ENCODE measurements at places on chromosomes 6 and 20.

GRCh38 chr6:169623975-169624374, 77.9 kb downstream of the WDR27 start:
- DNase-seq: no peak

DNA sequence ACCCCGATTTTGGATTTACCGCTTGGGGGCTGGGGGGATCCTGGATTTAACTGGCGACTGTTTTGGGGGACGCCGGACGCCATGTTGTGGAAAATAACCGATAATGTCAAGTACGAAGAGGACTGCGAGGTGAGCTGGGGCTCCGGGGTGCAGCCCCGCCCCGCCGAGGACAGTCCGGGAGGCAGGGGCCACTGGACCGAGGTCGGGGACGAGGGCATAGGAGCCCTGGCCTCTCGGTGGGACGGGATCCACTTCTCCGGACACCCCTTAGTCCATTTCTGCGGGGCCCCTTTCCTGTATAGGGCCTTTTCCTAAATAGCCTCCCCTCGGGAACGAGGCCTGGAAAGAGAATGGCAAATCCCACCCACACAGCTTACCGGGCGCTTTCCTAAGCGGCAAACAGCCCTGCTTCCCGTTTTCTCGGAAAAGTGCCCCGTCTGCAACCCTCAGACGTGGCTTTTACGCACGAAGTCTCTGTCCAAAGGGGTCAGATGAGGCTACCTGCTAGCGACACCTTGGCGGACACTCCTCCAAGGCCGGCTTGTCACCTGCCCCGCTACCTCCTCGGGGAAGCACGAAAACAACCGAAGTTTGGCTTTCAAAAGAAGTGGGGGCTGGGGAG, 469 bp downstream of the TFAP2C start:
- DNase-seq: no peak

DNA sequence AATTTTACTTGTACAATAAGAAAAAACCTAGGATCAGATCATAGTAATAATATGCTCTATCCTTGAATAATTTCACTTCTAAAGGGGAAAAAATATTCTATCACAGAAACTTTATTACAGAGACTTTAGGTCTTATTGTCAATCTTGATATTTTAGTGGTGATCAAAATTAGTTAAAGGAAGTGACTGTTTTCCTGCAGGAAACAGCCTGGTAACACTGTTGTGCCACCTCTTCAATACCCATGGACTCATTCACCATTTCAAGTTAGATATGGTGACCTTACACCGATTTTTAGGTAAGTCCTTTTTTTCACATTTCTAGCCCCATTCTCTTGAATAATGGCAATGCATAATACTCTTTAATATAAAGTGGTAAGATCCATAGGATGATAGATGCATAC, 99.2 kb downstream of the MTFR2 start:
- DNase-seq: no peak

DNA sequence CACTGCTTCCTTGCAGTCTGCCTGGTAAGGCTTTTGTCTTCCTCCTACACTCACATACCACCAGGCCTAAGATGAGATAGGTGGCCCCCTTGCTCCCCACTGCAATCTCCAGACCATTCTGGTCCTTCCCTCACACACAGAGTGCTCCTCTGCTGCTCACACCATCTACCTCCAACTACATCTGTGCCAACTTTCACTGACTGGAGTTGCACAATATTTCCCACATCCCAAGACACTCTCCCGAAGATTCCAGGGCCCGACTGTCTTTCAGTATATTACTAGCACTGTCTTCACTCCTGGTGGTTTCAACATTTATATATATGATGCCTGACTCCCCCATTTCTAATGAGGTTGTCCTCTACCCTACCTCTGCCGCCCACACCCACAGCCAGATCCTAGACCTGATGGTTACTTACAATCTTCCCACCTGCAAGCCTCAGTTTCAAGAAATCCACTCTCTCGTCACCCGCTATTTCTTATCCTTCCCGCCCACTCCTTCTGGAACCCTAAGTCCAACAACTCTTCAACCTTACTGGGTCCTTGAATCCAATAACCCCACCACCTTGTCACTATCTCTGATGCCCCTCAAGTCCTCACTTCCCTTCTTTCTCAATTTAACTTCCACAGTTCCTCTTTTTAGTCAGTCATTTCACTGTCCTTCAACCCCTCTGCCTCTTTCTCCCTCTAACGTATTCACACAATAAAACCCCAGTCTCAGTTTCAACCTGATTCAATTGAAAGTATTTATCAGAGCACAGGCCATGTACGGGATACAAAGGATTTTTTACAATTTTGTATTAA, 21.6 kb downstream of the RALGAPA2 start:
- DNase-seq: no peak

GRCh38 chr6:23483896-23484295, 642.1 kb upstream of the NRSN1 start:
- no peak for DNase-seq

- no peak for DNase-seq
These were observed 51.6 kb upstream of the RIN2 start for GRCh38 chr20:19706463-19706862.

DNA sequence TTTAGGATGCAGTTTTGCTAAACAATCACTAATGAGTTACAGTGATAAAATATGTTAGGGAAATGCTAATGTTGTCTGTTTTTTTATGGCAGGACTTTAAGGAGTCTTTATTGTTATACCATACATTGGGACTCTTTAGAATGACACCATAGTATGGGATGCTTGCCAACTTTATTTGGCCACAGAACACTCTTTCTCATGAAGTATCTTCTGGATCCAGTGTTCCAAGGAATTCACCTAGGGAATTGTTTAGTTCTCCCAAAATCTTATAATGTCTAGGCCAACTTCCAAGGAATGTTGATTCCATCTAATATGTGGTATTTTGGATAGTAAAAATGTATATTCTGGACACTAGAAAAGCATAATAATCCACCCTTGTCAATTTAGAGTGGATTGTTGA, 3.3 kb downstream of the RIN2 start:
- peak; percentile 30 for DNase-seq

- DNase-seq: no peak
These were observed 176.3 kb downstream of the JARID2 start for GRCh38 chr6:15421945-15422733.

DNA sequence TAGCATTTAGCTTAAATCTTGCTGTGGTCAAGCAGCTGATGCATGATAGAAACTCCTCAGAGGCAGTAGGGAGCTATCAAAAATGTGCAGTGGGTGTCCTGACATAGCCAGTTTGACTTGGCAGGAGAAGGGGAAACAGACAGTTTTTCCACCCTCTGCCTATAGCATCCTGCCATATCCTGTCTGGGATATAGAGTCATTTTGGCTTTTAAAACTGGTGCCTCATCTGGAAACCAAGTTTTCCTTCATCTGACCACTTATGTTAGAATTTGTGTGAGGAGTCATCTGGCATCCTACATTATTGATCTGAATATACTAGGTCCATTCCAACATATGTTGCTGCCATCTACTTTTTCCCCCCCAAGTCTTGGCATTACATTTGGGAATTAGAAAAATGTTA, 284.1 kb downstream of the CD109 start:
- peak; percentile 16 for DNase-seq

DNA sequence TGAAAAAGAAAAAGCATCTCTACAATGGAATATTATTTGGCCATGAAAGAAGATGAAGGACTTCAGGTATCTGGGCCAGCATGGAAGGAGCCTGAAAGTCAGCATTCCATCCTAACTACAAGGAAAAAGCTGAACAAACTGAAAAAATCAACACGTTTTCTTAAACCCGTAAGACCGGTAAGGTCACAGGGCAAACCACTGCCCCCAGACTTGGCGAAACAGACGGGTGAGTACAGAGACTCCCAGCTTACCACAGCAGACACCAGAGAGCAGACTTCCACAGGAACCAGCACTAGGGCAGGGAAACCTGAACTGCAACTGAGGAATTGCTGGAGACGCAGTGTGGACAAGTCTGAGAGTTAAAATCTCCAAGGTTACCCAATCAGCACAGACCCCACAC, 31.4 kb downstream of the BEND3 start:
- DNase-seq: no peak

DNA sequence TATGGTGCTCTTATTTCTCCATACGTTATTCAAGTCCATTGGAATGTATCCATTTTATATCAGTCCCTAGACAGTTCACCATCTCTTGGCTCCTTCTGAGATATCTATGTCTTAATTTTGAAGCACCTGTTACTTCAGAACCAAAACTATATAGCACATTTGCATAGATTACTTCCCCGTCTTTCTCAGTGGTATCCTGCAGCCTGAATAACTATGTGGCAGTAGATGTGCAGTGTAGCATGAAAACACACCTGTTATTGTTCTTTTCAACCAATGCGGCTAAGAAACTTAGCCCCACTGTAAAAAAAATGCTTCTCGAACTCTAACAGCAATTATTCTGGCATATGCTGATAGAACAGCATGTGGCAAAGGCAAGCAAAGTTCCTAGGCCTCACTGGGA, 1184.4 kb upstream of the ADGRB3 start:
- DNase-seq: no peak

DNA sequence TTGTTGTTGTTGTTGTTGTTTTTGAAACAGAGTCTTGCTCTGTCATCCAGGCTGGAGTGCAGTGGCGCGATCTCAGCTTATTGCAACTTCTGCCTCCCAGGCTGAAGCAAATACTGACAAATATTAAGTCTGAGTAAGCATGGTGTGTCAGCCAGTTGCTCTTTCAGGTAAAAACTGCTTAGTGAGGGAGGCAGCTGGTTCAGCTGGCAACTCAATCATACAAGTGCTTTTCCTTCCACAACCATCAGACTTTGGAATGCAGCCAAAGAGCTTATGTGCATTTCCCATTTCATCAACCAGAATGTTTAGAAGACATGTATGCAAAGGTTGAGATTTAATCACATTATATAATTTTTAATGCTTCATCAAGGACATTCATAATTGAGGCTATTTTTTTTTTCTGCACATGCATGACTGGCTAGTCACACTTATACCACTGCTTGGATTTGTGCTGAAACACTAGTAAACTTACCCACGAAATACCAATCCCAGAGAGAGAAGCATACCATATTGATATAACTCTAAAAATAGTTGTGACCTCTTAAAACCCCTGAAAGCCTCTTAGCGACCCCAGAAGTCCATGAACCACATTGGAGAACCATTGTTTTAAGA, 56.0 kb downstream of the CLIC5 start:
- DNase-seq: peak; percentile 63

GRCh38 chr6:151477726-151478125, 16.1 kb upstream of the CCDC170 start:
- DNase-seq: no peak

DNA sequence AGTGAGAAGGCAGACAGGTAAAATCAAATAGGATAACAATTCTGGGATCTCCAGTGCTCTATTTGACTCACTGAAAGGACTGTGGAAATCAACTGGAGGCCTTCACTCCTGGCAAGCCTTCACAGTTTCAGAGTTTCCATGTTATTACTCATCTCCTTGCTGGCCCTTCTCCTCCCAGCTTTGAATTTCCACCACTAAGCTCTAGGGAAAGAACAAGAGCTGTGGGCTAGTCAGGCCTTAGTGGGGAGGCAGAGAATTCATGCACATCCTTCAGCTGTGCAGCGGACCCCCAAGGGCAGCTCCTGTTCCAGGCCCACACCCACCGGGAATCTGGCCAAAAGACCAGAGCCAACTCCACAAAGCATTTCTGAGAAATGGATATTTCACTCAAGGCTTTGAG, 26.0 kb downstream of the MYLIP start:
- peak; percentile 84 for DNase-seq

DNA sequence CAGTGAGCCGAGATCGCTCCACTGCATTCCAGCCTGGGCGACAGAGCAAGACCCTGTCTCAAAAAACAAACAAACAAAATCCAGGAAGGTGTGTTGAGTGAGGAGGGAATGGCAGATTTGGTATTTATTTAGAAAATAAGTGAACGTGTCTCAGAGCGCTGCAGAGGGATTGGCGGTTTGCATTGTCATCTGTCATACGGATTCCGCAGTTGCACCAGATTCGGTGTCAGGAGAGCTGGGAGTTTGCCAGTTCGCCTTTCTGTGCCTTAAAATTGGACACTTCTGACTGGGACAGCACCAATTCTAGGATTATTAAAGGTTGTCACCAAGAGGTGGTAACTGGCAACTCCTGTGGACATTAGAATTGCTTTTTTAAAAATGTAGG, 912 bp downstream of the SNRNP48 start:
- DNase-seq: peak; percentile 14

DNA sequence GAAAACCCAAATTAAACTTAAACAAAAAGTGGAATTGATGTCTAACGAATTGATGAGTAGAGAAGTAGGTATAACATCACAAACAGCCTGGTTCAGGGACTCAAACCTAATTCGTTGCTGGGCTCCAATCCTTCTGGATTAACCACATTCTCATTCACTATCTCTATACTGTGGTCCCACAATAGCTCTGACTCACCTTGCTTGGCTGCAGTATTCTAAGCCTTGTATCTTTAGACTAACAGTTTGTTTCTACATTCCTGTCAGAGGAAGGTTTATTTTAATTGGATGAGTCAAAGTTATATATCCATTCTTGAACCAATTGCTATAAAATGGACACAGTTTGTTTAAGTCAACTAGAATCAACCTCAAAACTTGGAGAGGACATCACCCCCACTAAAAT, 530.5 kb upstream of the PTCHD4 start:
- DNase-seq: peak; percentile 59

DNA sequence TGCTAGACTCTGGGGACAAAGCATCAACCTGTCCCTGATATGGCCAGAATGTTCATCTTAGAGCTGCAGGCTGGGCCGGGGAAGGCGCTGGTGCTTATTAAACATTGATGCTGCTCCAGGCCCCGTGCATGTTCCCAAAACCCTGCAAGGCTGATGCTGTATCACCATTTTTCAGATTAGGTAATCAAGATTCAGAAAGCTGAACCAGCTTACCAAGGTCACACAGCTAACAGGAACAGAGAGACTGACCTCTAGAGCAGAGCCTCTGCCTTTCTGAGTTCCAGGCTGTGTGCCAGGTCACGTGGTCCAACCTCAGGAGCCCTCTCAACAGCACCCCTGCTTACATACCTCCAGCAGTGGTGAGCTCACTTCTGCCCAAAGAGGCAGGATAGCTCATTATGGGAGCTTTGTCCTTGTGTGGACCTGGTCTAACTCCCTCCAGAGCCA, 16.1 kb upstream of the VSTM2L start:
- no peak for DNase-seq

GRCh38 chr20:57265336-57265996, 975 bp downstream of the BMP7 start:
- no peak for DNase-seq

DNA sequence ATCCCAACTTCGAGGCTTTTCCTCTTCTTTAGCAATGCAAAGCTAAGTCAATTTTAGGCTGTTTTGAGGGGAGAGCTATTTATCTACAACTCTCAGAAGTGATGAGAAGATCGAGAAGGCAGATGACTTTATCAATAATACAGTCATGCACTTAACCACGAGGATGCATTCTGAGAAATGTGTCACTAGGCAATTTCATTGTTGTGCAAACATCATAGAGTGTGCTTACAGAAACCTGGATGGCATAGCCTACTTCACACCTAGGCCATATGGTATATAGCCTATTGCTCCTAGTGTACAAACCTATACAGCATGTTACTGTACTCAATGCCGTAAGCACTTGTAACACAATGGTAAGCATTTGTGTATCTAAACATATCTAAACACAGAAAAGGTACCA, 66.6 kb downstream of the PRND start:
- DNase-seq: no peak

- no peak for DNase-seq
These were observed 64.0 kb upstream of the ADGRF4 start for GRCh38 chr6:47634210-47635047.
